ENCODE measurements at places on chromosomes 5 and 9.

DNA sequence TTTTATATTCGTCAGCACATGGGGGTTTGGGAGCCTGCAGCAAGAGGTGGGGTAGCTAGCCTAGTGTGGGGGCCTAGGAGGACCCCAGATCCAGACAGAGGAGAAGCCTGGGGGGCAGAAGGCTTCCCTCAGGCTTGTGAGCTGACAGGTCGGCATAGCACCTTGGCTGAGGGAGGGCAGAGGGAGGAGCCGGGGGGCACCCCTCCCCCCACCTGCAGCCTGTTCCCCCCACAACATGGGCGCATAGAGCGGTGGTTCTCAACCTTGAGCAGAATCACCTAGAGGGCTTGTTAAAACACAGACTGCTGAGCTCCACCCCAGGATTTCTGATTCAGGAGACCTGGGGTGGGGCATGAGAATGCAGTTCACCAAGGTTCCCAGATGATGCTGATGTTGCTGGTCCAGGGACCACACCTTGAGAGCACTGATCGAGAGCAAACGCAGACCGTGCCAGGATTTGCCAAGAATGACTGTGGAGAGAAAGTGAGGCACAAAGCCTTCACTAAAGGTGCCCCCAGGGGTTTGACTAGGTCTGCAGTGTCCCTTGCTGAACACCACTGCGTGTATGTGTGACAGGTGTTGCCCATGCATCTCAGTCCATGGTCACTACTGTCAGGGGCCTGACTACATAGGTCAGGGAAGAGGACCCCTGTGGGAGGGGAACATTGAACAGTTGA is 163.3 kb downstream of the MACROH2A1 start:
- DNase-seq: no peak

DNA sequence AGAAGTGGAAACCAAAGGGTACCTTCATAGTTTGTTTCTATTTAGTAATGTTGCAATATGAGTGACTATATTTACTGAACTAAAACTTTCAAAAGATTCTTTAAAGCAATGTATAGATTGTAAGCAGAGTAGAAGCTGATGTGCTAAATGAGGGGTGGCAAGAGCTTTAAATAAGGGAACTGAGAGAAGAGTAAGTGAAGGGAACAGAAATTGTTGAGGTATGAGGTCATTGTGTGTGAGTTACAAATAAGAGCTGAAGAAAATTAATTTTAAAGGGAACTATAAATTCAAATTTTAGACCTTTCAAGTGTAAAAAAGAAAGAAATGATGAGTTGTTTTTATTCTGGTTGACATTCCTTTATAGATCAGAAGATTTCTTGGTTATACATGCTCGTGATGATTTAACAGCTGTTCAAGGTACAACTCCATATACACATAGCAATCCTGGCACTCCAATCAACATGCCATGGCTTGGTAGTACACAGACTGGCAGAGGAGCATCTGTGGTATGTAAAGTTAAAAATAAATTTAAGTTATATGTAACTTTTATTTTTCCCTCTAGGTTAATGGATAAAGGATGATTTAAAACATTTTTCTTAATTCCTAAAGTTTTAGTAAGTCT is 135.1 kb upstream of the TNFAIP8 start:
- no peak for DNase-seq

DNA sequence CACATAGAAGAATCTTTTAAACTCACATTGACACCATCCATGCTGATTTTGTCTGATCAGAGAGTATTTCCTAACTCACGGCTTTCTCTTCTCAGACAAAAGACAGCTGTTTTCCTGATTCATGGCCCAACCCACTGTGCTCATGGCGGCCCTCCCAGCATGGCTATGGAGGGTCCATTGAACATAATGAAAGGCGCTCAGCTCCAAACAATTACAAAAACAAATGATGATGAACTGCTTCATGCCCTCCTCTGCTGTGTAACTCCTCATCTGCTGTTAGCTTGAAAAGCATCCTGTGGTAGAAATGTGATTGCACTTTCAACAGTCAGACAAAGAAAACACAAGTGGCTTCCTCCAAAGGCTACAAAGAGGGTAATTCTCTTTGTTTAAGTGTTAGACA is 673.8 kb downstream of the PRELID2 start:
- no peak for DNase-seq

GRCh38 chr9:125361837-125362531 is 100.4 kb downstream of the GAPVD1 start:
- no peak for DNase-seq

DNA sequence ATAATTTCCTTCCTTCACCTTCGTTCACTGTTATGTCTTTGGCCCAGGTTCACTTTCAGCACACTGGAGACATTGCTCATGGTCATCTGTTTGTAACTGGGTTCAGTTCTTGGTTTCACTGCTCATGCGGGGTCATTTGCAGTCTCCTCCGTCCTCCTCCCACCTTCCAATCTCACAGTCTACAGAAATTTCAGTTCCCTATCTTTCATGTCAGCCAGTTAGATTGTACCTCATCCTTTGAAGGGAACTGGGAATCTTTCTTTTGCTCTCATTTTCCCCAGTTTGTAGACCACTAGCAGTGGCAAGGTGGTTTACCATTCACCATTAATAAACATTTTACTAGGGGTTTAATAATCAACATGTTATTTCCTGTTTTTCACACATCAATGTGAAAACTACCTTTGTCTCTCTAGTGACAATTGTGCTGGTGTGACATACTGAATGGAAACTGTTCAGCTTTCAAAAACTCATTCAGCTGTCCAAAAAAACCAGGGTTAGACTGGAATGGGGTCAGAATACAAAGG is 100.9 kb upstream of the IL6ST start:
- DNase-seq: no peak

DNA sequence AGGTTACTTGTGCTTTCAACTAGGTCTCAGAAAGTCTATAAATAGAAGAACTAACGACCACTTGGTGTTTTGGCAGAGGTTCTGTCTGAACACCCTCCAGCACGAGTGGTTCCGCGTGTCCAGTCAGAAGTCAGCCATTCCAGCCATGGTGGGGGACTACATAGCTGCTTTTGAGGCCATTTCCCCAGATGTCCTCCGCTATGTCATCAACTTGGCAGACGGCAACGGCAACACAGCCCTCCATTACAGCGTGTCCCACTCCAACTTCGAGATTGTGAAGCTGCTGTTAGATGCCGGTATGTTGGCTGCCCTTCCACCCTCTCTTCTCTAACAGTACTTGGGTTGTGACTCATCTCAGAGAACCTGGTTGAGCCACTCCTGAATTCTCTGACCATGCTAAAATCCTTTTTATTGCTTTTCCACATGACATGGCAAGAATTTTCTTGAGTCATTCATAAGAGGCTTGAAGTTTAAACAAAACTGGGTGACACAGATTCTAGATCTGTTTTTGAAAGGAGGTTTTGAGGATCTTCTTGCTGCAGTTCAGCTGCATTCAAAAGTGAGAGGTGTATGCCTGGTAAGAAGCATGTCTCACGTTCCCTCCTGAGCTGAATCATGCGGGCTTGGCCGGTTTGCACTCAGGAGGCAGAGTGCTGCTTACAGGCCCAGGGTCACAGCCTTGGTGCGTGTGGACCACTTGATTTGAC is 103.1 kb upstream of the DMRT1 start:
- DNase-seq: no peak

- no peak for DNase-seq
Observed at GRCh38 chr9:102038006-102038405, 299.6 kb upstream of the GRIN3A start.

GRCh38 chr5:80696450-80696849 is 41.7 kb upstream of the DHFR start:
- no peak for DNase-seq

GRCh38 chr9:70902171-70902570 is 219.2 kb downstream of the TRPM3 start:
- no peak for DNase-seq

DNA sequence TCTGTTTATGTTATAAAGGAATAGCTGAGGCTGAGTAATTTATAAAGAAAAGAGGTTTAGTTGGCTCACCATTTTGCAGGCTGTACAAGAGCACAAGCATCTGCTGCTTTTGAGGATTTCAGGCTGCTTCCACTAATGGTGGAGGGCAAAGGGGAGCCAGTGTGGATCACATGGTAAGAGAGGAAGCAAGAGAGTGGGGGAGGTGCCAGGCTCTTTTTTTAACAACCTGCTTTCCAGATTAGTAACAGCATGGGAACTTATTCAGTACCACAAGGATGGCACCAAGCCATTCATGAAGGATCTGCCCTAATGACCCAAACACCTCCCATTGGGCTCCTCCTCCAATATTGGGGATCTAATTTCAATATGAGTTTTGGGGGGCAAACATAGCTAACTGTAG is 40.4 kb downstream of the CCL28 start:
- no peak for DNase-seq

GRCh38 chr5:112063856-112064255 is 306.9 kb upstream of the NREP start:
- no peak for DNase-seq

All from Panc1 (cell line).